ENCODE measurements at places on chromosomes 5 and 9. TPM values are rescaled to one million over a fixed set of nuclear protein-coding genes. Genes with fewer than 3 reads are reported as not detected.

NOXA1 gene
- polyA plus RNA-seq: 1.3 TPM

STC2 gene
- not detected for polyA plus RNA-seq

ADGRD2 gene
- not detected for polyA plus RNA-seq

MEGF10 gene
- polyA plus RNA-seq: not detected

ENHO gene
- polyA plus RNA-seq: not detected

PCDHGB2 gene
- 0.09 TPM for polyA plus RNA-seq

EQTN gene
- polyA plus RNA-seq: not detected

NFIB gene
- not detected for polyA plus RNA-seq

HTR4 gene
- not detected for polyA plus RNA-seq

IGFBPL1 gene
- not detected for polyA plus RNA-seq
